ENCODE measurements at places on chromosomes 2 and 18.

GRCh38 chr18:24678626-24679025, 218.2 kb downstream of the HRH4 start:
- no peak for DNase-seq

- DNase-seq, result no peak
These were observed 12.8 kb upstream of the IHH start for GRCh38 chr2:219073413-219074129.

GRCh38 chr2:200968735-200969134, 5.3 kb upstream of the ORC2 start:
- no peak for DNase-seq

GRCh38 chr2:3461801-3462492, 57.4 kb downstream of the ADI1 start:
- no peak for DNase-seq

DNA sequence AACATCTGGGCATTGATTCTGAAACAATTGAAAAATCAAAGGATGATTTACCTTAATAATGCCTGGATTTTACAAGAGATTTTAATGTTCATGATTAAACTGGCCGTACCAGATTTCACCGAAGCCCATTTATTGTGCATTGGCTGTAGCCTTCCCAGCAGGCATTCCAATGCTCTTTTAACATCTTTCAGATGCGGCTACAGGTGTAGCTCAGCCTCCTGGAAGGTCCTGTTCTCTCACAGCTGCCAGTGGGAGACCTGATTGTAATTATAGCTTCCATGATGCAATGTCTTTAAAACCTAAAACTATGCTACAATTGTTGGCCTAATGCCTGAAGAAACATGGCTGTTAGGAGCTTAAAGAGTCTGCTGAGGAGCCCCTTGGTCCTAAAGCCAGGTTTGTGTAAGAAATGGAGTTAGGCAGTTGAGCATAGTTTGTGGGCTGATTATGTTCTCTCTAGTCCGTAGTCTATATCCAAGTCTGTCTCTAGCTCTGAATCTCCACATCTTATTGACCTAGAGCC, 147.4 kb downstream of the CERS6 start:
- DNase-seq, result no peak

- peak; percentile 12 for DNase-seq
These were observed 1.2 kb downstream of the ALK start for GRCh38 chr2:29920130-29920577.

DNA sequence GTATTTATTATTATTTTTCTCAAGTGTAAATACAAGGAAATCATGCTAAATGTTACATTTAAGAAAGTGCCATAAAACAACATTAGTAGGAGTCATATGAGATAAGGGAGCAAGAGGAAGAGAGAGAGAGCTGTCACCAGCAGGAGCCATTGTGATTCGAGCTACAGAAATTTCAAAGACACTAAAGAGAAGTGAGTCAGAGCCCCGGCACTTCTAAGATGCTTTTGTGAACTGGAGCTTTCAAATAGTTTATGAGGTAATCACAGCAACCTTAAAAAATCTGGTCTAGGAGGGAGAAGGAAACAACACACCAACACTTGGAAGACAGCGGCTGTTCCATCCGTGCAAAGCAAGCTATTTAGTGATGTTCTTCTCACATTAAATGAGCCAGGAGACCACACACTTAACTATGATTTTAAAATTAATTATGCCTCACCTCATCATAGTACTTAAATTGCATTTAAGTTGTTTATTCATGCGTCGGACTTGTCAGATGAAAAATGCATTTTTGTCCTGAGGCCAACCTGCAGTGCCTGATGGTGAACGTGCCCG, 382.7 kb upstream of the SALL3 start:
- DNase-seq, result no peak
